GM12878 (cell line): ENCODE measurements at places on chromosomes 6 and 20.

DNA sequence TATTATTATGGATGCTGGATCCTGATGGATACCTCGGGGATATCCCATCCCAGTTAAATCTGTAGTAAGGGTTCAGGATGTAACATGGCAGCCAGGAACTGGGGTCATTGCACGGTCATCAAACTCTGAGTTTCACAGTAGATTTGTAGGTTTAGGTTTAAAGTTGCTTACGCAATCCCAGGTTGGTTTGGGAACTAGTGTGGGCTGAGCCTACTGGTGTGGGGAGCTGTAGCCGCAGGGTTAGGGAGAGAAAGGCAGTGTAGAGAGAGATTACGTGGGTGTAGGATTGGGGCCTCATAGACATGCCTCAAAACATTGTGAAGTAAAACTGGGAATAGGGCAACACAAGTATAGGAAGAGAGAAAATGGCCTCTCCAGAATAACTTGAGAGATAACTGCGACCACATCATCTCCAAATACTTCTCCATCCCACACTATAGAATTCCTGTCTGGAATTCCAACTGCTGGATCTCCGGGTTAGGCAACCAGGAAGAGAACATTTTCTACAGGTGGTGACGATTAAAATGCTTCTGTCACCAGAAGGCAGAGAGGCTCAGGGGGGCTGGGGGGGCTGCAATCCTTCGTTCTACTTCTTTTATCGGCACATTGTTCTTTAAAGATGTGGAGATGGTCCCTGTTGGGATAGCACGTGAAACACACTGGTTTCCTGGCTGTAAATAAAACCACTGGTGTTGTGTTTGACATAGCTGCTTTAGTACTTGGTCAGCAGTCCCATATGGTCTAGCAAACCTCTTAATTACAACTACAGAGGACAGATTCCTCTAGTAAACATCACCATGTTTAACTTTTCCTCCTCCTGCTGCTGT, 44.9 kb upstream of the TMEM170B start:
- no peaks in the 10 kb centered on the region for H3K36me3 ChIP-seq
- no peaks in the 10 kb centered on the region for H3K27me3 ChIP-seq
- H3K4me3 ChIP-seq, result no peak overlapping the region
- no peak for DNase-seq
- peak overlapping the region; percentile 68 for H3K27ac ChIP-seq
- H3K4me1 ChIP-seq, result peaks cover 56% of the 10 kb centered on the region

DNA sequence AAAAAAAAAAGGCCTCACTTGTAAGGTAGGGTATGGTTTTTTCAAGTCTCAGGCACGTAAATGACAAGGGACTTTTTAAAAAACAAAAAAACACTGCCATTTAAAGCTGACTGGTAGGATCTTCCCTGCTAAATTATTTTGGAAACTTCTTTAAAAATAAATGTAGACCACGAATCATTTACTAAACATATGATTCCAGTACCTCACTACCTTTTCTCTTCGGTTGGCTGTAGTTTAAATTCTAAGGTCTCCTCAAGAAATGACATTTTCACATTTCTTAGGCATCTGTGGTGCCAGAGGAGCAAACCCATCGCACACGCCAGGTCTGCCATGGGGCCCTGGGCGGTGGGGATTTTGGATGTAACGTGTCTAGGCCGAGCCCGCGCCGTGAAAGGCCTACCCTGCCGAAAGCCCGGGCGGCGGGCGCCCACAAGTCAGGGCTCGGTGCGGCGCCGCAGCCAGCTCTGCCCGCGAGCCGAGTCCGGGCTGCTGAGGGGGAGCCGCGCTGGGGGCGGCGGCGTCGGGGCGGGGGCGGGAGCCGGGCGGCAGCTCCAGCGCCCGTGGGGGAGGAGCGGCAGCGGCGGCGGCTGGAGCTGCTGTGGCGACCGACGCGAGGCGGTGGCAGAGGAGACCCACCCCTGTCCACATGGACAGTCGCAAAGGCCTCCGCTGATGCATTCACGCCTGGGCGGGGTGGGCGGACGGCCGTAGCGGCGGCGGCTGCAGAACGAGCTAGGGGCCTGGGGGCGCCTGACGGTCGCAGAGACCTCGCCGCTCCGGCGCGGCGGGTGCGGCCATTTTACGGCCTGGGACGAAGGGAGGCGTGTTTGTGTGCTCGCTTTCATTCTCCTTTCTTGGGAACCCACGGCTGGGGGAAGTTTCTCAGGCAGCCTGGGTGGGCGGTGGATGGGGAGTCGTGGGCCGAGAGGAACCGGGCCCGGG, at the start of gene SENP6:
Gene SENP6 (plus strand): TSS at position 577 of the 942 bp plus-strand sequence. CDS start 645 bp downstream, outside the sequence.
- peak within 1 kb of the TSS; percentile 89 for H3K27ac ChIP-seq
- no peaks in the 10 kb centered on the region for H3K4me1 ChIP-seq
- H3K36me3 ChIP-seq, result no peaks in the 10 kb centered on the region
- no peak for DNase-seq

- H3K4me3 ChIP-seq, result no peak overlapping the region
- H3K36me3 ChIP-seq, result no peaks in the 10 kb centered on the region
- DNase-seq, result no peak
- no peaks in the 10 kb centered on the region for H3K4me1 ChIP-seq
- no peak overlapping the region for H3K27ac ChIP-seq
Measured at GRCh38 chr6:133350928-133351327, 109.8 kb downstream of the EYA4 start.

- no peaks in the 10 kb centered on the region for H3K4me1 ChIP-seq
- H3K36me3 ChIP-seq, result no peaks in the 10 kb centered on the region
- H3K27ac ChIP-seq, result no peak overlapping the region
- DNase-seq, result no peak
Measured at GRCh38 chr6:1538369-1538768, 71.3 kb upstream of the FOXC1 start.

- no peaks in the 10 kb centered on the region for H3K27me3 ChIP-seq
- no peaks in the 10 kb centered on the region for H3K36me3 ChIP-seq
- H3K4me3 ChIP-seq, result no peak overlapping the region; the same call in 1 of the 2 replicates
- peaks cover 24% of the 10 kb centered on the region for H3K4me1 ChIP-seq
- peak overlapping the region; percentile 49 for H3K27ac ChIP-seq
Measured at GRCh38 chr6:52545406-52546119, 31.3 kb downstream of the TRAM2 start.

- no peak overlapping the region for H3K4me3 ChIP-seq
- DNase-seq, result no peak
- H3K4me1 ChIP-seq, result no peaks in the 10 kb centered on the region
- no peak overlapping the region for H3K27ac ChIP-seq
- no peaks in the 10 kb centered on the region for H3K36me3 ChIP-seq
Measured at GRCh38 chr6:48714250-48714649, 603.3 kb upstream of the PTCHD4 start.

- DNase-seq, result no peak
- no peak overlapping the region for H3K27ac ChIP-seq
- no peaks in the 10 kb centered on the region for H3K4me1 ChIP-seq
- no peaks in the 10 kb centered on the region; the same call in 1 of the 2 replicates for H3K27me3 ChIP-seq
- no peaks in the 10 kb centered on the region for H3K36me3 ChIP-seq
Measured at GRCh38 chr6:167337675-167338449, 13.0 kb downstream of the TTLL2 start.

GRCh38 chr6:162856885-162857284, 129.1 kb downstream of the PACRG start:
- no peaks in the 10 kb centered on the region for H3K27me3 ChIP-seq
- H3K4me3 ChIP-seq, result no peak overlapping the region
- H3K4me1 ChIP-seq, result no peaks in the 10 kb centered on the region
- no peaks in the 10 kb centered on the region for H3K36me3 ChIP-seq
- DNase-seq, result no peak

DNA sequence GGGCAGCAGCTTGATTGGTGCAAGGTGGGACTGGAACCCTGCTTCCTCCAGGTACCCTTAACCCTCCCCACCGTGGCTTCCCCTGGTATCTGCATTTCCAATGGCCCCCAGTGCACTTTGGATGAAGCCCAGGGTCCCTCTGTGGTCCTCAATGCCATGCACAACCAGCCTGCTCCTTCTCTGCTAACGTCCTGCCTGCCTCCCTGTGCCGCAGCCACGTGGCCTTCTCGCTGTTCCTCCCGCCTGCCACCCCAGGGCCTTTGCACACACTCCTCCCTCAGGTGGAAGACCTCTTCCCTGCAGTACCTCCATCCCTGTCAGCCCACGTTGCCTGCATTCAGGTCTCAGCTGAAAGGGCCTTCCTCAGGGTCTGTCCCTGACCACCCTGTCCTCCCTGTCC, 101.6 kb downstream of the BMP7 start:
- peaks cover 3% of the 10 kb centered on the region; the same call in 1 of the 2 replicates for H3K27me3 ChIP-seq
- H3K4me1 ChIP-seq, result no peaks in the 10 kb centered on the region
- H3K36me3 ChIP-seq, result no peaks in the 10 kb centered on the region
- no peak overlapping the region for H3K27ac ChIP-seq
- H3K4me3 ChIP-seq, result no peak overlapping the region

DNA sequence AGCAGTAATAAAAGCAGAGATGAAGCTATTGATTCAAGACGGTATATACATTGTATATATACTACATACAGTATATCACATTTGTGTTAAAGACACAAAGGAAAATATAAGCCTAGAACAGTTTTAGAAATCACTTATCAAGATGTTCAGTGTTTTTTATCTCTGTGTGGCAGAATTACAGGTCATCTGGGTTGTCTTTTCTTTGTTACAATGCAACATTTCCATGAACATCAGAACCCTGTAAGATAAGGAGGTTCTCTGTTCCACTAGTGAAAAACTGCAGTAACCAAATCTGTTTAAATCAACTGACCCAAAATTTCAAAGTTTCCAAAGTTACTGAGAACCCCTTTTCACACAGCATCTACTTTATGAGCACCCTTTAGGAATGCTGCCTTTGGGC, 42.2 kb downstream of the B4GALT5 start:
- no peaks in the 10 kb centered on the region for H3K27me3 ChIP-seq
- H3K4me1 ChIP-seq, result peaks cover 70% of the 10 kb centered on the region
- no peak for DNase-seq

DNA sequence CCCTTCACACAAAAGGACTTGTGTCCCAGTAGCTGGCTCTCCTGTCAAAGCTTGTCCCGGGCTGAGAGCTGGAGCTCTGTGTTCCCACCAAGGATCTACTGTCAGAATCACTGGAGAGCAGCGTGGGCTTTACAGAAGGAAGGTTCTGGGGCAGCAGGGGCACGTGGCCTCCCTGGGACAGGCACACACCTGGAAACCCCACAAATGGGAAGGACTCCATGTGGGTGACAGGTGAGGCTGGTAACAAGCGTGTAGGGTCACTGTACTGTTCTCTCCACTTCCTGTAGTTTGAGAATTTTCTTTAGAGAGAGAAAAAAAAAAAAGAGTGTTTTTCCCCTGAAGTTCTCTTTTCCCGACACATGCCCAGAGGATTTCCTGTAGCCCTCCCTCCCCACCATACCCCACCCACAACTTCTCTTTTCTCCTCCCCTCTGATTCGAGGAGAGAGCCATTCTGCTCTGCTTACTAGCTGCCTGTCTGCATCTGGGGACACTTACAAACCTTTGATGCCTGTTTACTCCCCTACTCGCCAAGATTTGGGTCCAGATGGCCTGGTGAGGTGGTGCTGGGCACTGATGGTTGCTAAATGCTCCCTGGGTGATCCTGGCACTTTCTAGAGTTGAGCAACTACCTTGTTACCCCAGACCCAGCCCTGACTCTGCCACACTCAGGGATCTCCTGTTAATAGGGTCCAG, 84.1 kb upstream of the SIRPA start:
- H3K4me1 ChIP-seq, result peaks cover 11% of the 10 kb centered on the region
- no peak overlapping the region for H3K4me3 ChIP-seq
- H3K36me3 ChIP-seq, result no peaks in the 10 kb centered on the region
- peaks cover 2% of the 10 kb centered on the region; the same call in 1 of the 2 replicates for H3K27me3 ChIP-seq
- no peak overlapping the region for H3K27ac ChIP-seq

DNA sequence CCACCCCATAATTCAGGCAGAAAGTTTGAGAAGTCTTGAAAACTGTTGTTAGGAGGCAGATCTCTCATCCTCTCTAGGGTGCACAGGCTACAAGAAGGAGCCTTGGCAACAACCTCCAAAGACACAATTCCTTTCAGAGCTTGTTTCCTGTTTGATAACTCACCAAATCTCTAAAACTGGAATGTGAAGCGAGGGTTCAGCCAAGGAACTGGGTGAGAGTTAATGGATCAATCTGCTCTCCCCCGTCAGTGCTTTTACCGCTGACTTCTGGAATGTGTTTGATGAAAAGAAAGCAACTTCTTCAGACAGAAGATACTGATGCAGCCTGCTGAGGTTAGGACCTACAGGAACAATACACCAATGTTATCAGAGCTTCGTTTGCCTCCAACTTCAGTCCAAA, 171.8 kb upstream of the BMP2 start:
- H3K4me1 ChIP-seq, result no peaks in the 10 kb centered on the region
- H3K4me3 ChIP-seq, result no peak overlapping the region
- H3K27ac ChIP-seq, result no peak overlapping the region
- no peaks in the 10 kb centered on the region for H3K36me3 ChIP-seq
- H3K27me3 ChIP-seq, result no peaks in the 10 kb centered on the region
- DNase-seq, result no peak

- no peak for DNase-seq
- no peaks in the 10 kb centered on the region for H3K4me1 ChIP-seq
- H3K27ac ChIP-seq, result no peak overlapping the region
- no peak overlapping the region for H3K4me3 ChIP-seq
- H3K27me3 ChIP-seq, result no peaks in the 10 kb centered on the region
Measured at GRCh38 chr20:13857961-13858360, 73.1 kb downstream of the NDUFAF5 start.

- DNase-seq, result no peak
- no peak overlapping the region for H3K4me3 ChIP-seq
- no peak overlapping the region for H3K27ac ChIP-seq
- H3K27me3 ChIP-seq, result no peaks in the 10 kb centered on the region
- H3K4me1 ChIP-seq, result no peaks in the 10 kb centered on the region
Measured at GRCh38 chr6:144548536-144548935, 263.4 kb downstream of the UTRN start.

GRCh38 chr6:21886542-21887151, 293.1 kb downstream of the SOX4 start:
- H3K36me3 ChIP-seq, result no peaks in the 10 kb centered on the region
- H3K27me3 ChIP-seq, result no peaks in the 10 kb centered on the region
- H3K27ac ChIP-seq, result no peak overlapping the region
- H3K4me1 ChIP-seq, result no peaks in the 10 kb centered on the region

DNA sequence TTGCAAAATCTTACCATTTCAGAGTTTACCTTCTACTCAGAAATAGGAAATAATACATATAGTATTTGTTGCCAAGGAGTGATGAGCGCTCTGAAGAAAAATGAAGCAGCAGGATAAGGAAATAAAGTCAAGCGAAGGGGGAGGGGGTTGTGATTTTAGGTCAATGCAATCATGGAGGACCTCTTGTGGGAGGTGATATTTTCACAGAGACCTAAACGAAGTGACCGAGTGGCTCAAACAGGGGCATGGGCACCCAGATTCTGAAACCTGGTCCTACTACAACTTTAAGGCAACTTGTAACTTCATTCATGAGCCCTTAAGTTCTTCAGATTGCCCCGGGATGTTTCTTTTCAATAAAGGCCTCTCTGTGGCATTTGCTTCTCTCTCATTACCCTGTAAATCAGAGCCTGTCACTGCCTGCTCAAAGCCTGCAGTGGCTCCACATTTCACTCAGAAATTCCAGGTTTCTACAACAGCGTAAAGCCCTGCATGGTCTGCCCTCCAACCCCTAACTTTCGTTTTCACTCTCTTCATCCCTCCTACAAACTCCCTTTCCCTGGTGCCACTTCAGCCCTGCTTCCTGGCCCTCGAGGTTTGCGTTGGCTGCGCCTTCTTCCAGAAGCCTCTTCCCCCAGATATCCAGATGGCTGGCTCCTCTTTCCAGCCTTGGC, 162.7 kb downstream of the TBC1D7 start:
- H3K4me1 ChIP-seq, result no peaks in the 10 kb centered on the region
- no peak overlapping the region for H3K4me3 ChIP-seq
- no peak overlapping the region for H3K27ac ChIP-seq
- no peaks in the 10 kb centered on the region for H3K27me3 ChIP-seq

- H3K36me3 ChIP-seq, result no peaks in the 10 kb centered on the region; the same call in 1 of the 2 replicates
- DNase-seq, result no peak
- H3K27me3 ChIP-seq, result no peaks in the 10 kb centered on the region
- H3K4me3 ChIP-seq, result no peak overlapping the region
- no peaks in the 10 kb centered on the region; the same call in 1 of the 2 replicates for H3K4me1 ChIP-seq
- no peak overlapping the region for H3K27ac ChIP-seq
Measured at GRCh38 chr6:16723826-16724225, 37.4 kb downstream of the ATXN1 start.

- H3K27me3 ChIP-seq, result no peaks in the 10 kb centered on the region
- H3K4me1 ChIP-seq, result peaks cover 13% of the 10 kb centered on the region
- no peak overlapping the region for H3K27ac ChIP-seq
Measured at GRCh38 chr6:41777551-41778285, 2.0 kb downstream of the FRS3 start.
